ENCODE measurements at places on chromosomes 4 and X.

- DNase-seq: no peak
These were observed 73.4 kb downstream of the ANAPC4 start for GRCh38 chr4:25450491-25450901.

- DNase-seq: no peak
These were observed 98.7 kb upstream of the ARHGAP24 start for GRCh38 chr4:85376285-85376684.

DNA sequence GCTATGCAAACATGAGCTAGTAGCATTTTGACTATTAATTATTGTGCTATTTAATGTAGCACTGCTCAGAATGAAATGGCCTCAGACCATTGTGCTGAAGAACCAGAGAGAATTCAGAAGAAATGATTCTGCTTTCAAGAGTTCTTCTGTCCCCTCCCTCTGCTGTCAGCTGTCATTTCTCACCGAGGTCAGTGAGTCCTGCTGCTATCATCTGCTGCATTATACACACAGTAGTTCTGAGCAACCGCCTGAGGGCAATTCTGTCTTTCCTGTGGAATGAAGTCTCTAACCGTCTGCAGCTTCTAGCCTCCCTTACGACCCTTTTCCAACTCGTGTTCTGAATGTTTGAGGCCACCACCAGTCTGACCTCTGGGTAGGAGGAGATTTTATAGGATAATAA lies 249.4 kb downstream of the HNRNPD start:
- DNase-seq: no peak

- no peak for DNase-seq
These were observed 172.7 kb upstream of the GIMD1 start for GRCh38 chr4:106541253-106541652.

DNA sequence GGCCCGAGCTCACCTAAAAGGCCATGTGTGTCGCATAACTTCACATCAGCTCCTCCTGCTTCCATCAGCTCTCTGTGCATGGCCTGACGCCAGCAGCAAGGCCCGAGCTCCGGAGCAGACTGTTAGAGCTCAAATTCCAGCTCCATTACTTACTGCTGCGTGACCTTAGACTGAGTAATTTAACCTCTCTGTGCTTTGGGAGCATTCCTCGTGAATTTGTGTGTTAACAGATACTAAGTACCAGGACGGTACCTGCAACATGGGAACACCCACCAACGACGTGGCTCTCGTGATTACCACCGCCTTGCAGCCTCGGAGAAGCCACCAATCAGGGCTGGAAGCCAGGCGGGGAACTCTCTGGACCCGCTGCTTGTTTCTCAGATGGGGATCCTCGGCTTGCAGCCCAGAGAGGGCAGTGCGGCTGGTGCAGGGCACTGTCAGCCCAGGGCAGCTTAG lies 12.9 kb downstream of the LETM1 start:
- no peak for DNase-seq

DNA sequence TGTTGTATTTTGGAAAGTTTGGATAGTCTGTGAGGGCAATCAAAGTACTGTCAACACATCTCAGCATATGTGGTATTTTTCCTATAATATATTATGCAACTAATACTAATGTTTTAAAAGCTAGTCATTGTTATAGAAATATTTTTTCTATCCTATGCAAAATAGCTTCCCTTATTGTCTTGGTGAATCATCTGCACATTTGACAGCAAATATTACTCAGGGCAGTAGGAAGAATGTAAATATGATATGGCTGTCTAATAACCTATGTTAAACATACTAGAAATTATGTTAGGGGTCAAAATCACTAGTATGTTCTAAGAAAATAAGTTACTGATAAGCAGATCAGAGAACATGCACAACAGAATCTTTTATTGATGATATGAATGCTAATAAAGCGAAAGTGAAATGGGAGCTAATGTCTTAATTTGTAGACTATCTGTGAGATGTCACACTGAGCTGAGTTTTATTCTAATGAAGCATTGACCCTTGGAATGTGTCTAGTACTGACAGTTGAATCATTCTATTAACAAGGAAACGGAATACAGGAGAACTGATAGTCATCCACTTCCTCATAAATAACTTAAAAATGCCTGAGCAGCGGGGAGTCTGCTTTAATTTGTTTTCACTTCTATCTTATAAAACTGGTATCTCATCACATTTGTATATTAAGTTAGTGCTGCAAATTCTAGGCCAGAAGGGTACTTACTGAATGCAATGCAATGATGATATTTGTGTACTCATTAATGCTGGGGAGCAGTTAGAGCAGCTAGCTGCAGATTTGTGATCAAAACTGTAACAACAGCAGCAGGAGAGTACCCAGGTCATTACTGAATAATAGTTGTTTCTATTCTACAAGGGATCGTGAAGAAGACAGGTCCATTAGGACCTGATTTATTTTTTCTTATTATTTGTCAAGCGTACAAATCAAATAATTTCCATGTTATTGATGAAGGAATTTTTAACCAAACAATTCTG lies 440.3 kb upstream of the AADAT start:
- DNase-seq: no peak

- no peak for DNase-seq
These were observed 29.0 kb downstream of the CNOT6L start for GRCh38 chr4:77790146-77790545.

DNA sequence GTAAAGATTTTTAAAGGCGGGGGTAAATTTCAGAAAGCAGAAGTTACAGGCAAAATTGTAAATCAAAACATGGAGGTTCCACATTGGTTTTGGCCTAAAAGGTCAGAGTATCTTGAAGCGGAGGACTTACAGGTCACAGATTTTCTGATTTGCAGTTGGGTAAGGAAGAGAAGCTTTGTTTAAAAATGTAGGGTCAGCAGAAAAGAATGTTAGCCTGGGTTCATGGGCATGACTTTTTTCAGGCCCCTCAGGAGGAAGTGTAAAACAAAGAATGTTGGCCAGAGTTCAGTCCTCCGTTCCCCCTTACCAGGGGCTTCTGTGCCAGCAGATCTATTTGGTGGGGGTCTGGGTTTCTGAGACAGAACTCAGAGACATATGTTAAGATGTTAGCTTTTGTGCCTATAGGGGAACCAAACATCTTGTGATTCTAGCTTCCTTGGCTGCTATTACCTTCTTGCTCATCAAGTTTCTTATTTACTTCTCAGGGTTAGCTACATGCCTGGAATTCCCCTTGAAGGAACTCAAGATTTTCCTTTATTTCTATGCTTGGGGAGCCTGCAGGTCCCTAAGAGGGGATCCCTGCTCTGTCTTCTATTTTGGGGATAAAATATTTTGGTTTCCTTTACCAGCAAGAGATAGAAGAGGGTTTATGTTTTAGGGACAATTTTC lies 160.3 kb downstream of the ANK2 start:
- DNase-seq: no peak

DNA sequence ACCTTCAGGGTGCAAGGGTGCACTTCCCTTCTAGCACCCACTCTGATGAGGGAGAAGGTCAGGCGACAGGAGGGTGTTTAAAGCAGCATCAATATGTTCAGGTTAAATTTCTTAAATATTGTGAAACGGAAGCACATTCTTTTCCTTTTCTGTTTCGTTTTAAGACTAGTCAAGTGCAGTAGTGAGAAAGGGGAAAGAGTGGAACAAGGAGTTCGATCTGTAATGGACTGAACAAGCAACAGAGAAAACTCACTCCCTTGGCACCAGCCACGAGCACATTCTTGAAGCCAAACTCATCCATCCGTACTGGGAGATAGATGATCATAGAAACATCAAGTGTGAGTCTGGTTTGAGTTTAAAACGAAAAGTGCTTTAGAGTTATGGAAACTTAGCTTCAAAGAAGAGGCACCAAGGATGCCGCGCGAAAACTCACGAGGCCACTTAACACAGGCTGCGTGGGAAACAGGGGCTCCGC lies 815 bp downstream of the FAM53A start:
- no peak for DNase-seq

DNA sequence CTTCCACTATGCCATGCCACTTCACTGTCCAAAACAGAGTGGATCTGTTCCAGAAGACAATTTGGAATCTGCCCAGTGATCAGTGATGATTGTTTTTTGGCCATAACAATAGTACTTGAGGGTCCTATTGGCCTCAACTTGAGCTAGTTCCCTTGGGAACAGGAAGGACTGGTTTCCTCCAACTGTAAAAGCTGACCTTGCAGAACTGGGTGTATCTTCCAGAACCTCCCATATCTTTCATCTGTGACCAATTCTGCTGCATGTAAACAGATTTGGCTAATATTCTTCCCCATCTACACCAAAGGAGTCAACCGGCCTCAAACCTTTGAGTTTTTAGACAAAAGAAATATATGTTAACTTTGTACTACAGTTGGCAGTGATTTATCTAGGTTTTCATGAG lies 165.1 kb upstream of the TRPC5 start:
- DNase-seq: no peak

GRCh38 chr4:182642831-182643230 lies 274.4 kb downstream of the DCTD start:
- DNase-seq: no peak

Measured in substantia nigra (tissue), 51 donors.